Gastrocnemius medialis (tissue), 4 donors: ENCODE measurements at places on chromosomes 2 and 18. TPM values are rescaled to one million over a fixed set of nuclear protein-coding genes. Genes with fewer than 3 reads are reported as not detected.

NDUFS1 gene
- total RNA-seq = 385 TPM

RFTN2 gene
- 4.5 TPM for total RNA-seq

C1QL2 gene
- not detected for total RNA-seq

CRYGC gene
- not detected for total RNA-seq

PDE6D gene
- total RNA-seq = 22.6 TPM

- H3K36me3 ChIP-seq = no peaks in the 10 kb centered on the region
- no peak overlapping the region for H3K4me3 ChIP-seq
- no peak for DNase-seq
- H3K27me3 ChIP-seq = no peaks in the 10 kb centered on the region
Observed at GRCh38 chr2:64300066-64300465, 153.9 kb upstream of the LGALSL start.

GRCh38 chr2:18356676-18357075 is 203.8 kb downstream of the RDH14 start:
- no peak overlapping the region for H3K27ac ChIP-seq
- no peak for DNase-seq
- H3K4me1 ChIP-seq = no peaks in the 10 kb centered on the region
- H3K27me3 ChIP-seq = no peaks in the 10 kb centered on the region

GRCh38 chr2:61549546-61549945 is 11.4 kb upstream of the XPO1 start:
- H3K27me3 ChIP-seq = no peaks in the 10 kb centered on the region
- H3K4me3 ChIP-seq = no peak overlapping the region
- H3K36me3 ChIP-seq = no peaks in the 10 kb centered on the region
- DNase-seq = no peak
- H3K27ac ChIP-seq = no peak overlapping the region

- no peaks in the 10 kb centered on the region for H3K27me3 ChIP-seq
- no peaks in the 10 kb centered on the region for H3K4me1 ChIP-seq
- no peaks in the 10 kb centered on the region for H3K36me3 ChIP-seq
- H3K27ac ChIP-seq = no peak overlapping the region
- H3K4me3 ChIP-seq = no peak overlapping the region
Observed at GRCh38 chr2:191951376-191951775, 104.5 kb upstream of the CAVIN2 start.

GRCh38 chr2:182667315-182667695 is 48.8 kb upstream of the DNAJC10 start:
- no peaks in the 10 kb centered on the region for H3K27me3 ChIP-seq
- H3K4me3 ChIP-seq = no peak overlapping the region
- no peak for DNase-seq
- no peaks in the 10 kb centered on the region for H3K4me1 ChIP-seq

DNA sequence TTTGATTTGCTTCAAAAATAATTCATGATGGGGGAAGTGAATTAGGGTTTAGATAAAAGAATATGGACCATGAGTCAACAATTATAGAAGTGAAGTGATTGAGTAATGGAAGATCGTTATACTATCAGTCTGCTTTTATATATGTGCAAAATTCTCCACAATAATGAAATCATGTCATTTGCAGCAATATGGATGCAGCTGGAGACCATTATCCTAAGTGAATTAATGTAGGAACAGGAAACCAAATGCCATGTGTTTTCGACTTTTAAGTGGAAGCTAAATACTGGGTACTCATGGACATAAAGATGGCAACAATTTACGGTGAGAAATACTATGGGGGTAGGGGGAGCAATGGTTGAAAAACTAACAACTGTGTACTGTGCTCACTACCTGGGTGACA is 144.7 kb upstream of the SRD5A2 start:
- H3K4me1 ChIP-seq = no peaks in the 10 kb centered on the region
- no peaks in the 10 kb centered on the region for H3K27me3 ChIP-seq
- H3K4me3 ChIP-seq = no peak overlapping the region
- H3K27ac ChIP-seq = no peak overlapping the region
- H3K36me3 ChIP-seq = no peaks in the 10 kb centered on the region

DNA sequence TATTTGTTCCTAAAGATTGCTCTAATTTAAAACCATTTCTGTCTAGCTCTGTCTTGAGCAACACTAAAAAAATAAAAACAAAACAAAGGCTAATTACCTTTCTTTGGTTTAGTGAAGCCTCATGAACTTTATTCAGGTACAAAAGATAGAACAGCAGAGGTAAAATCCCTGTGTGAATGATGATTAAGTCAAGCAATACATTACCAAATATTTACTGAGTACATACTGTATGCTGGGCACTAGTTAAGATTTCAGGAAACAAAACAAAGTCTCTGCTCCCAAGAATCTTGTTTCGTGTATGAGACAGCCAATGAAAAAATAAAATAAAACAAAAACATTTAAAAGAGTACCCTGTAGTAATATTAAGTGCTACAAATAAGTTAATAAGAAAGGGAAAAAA is 257.5 kb downstream of the RND3 start:
- no peak overlapping the region for H3K27ac ChIP-seq
- no peaks in the 10 kb centered on the region for H3K4me1 ChIP-seq
- H3K4me3 ChIP-seq = no peak overlapping the region
- H3K27me3 ChIP-seq = no peaks in the 10 kb centered on the region

GRCh38 chr2:108607706-108608301 is 73.5 kb downstream of the LIMS1 start:
- no peak overlapping the region for H3K27ac ChIP-seq
- peaks cover 17% of the 10 kb centered on the region for H3K4me1 ChIP-seq
- no peaks in the 10 kb centered on the region for H3K27me3 ChIP-seq
- no peak for DNase-seq
- no peaks in the 10 kb centered on the region for H3K36me3 ChIP-seq
- H3K4me3 ChIP-seq = no peak overlapping the region

GRCh38 chr2:31138037-31138962 is at the start of gene GALNT14:
TSS of gene GALNT14 (minus strand) at chr2:31138440. CDS start at chr2:31138086, 354 bp downstream.
- H3K4me3 ChIP-seq = peak within 1 kb of the TSS; percentile 53
- DNase-seq = peak; percentile 12
- H3K27me3 ChIP-seq = peaks cover 22% of the 10 kb centered on the region
- no peak within 1 kb of the TSS for H3K27ac ChIP-seq

GRCh38 chr2:58957188-58957840 is 716.2 kb upstream of the FANCL start:
- no peaks in the 10 kb centered on the region for H3K27me3 ChIP-seq
- H3K27ac ChIP-seq = no peak overlapping the region
- no peaks in the 10 kb centered on the region for H3K36me3 ChIP-seq
- DNase-seq = no peak

- no peak for DNase-seq
- no peaks in the 10 kb centered on the region for H3K27me3 ChIP-seq
- H3K36me3 ChIP-seq = no peaks in the 10 kb centered on the region
- peaks cover 46% of the 10 kb centered on the region for H3K4me1 ChIP-seq
- no peak overlapping the region for H3K27ac ChIP-seq
Observed at GRCh38 chr2:235008584-235009044, 56.8 kb downstream of the SH3BP4 start.

DNA sequence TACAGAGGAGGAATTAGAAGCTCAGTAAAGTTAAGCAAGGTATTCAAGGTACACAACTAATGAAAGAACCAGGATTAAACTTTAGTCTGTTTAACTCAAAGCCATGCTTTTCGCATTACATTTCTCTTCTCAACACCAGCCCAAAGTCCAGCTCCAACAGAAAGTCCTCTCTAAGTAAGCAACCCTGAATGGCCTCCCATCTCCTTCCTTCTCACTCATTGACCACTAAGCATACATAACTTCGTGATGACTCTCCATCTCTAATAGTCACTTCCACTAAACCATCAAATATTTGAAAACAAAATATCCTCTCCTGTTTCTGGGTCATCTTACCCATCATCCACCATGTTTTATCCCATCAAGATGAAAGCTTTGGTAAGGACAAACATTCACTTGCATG is 219.8 kb downstream of the RAD51AP2 start:
- no peaks in the 10 kb centered on the region for H3K4me1 ChIP-seq
- no peak for DNase-seq
- no peak overlapping the region for H3K27ac ChIP-seq
- no peaks in the 10 kb centered on the region for H3K27me3 ChIP-seq
- H3K36me3 ChIP-seq = no peaks in the 10 kb centered on the region

DNA sequence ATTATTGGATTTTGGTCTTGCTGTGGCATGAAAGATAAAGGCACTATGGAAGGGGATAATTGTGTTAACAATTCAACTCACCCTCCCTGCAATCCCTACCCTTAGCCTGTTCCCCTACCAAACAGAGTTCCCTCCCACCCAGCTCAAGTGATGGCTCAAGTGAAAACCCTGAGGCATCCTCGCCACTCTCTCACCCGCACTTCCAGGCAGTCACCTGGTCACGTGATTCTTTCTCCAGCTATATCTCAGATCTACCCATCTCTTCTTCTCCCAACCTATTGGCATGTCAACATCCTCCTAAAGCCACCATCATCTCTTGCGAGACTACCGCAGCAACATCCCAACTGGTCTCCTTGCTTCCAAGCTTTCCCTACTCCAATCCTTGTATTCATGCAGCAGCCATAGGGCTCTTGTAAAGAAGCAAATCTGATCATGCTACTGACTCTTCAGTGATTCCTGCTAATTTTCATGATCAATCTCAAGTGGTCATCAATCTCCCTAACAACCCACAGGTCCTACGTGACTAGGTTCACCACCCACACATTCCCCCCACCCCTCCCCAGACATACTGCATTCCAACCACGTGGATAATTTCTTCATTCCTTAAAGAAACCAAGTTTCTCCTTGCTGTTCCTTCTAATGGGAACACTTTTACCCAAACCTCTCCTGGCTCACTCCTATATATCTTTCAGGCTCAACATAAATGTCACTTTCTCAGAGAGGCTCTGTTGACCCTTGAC is 66.7 kb downstream of the MBD2 start:
- peaks cover 70% of the 10 kb centered on the region for H3K36me3 ChIP-seq
- H3K4me1 ChIP-seq = no peaks in the 10 kb centered on the region
- H3K27me3 ChIP-seq = no peaks in the 10 kb centered on the region

- no peaks in the 10 kb centered on the region for H3K4me1 ChIP-seq
- no peaks in the 10 kb centered on the region for H3K27me3 ChIP-seq
- H3K27ac ChIP-seq = no peak overlapping the region
- H3K36me3 ChIP-seq = no peaks in the 10 kb centered on the region
Observed at GRCh38 chr2:29806461-29806860, 114.9 kb downstream of the ALK start.

DNA sequence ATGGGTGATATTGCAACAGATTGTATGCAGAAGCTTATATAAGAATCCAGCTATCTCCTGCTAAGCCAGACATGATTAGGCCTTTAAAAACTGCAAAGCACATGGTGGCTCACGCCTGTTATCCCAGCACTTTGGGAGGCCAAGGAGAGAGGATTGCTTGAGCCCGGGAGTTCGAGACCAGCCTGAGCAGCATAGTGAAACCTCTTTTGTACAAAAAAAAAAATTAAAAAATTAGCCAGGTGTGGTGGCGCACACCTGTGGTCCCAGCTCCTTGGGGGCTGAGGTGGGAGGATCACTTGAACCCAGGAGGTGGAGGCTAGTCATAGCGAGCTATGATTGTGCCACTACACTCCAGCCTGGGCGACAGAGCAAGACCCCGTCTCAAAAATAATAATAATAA is 204.6 kb downstream of the TNS1 start:
- H3K4me1 ChIP-seq = peaks cover 43% of the 10 kb centered on the region
- no peak overlapping the region for H3K4me3 ChIP-seq
- H3K36me3 ChIP-seq = no peaks in the 10 kb centered on the region
- no peaks in the 10 kb centered on the region for H3K27me3 ChIP-seq
- H3K27ac ChIP-seq = peak overlapping the region; percentile 82

DNA sequence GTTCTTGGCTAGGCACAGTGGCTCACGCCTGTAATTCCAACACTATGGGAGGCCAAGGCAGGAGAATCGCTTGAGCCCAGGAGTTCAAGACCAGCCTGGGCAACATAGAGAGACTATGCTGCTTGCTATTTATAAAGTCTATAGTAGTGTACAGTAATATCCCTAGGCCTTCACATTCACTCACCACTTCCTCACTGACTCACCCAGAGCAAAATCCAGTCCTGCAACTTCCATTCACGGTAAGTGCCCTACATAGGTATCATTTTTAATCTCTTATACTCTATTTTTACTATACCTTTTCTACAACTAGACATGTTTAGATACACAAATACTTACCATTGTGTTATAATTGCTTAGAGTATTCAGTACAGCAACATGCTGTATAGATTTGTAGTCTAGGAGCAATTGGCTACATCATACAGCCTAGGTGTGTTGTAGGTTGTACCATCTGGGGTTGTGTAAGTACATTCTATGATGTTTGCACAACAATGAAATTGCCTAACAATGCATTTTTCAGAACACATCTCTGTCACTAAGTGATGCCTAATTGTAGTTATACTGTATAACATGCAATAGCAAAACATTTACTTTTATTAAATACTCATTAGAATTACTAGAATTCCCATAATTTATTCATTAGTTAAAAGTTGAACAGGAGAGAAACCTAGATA is 8.8 kb downstream of the DHX57 start:
- no peaks in the 10 kb centered on the region for H3K27me3 ChIP-seq
- H3K36me3 ChIP-seq = no peaks in the 10 kb centered on the region
- no peak overlapping the region for H3K4me3 ChIP-seq
- no peaks in the 10 kb centered on the region for H3K4me1 ChIP-seq
- no peak overlapping the region for H3K27ac ChIP-seq
- no peak for DNase-seq

GRCh38 chr2:196291426-196291825 is 120.0 kb upstream of the STK17B start:
- H3K4me1 ChIP-seq = peaks cover 30% of the 10 kb centered on the region
- no peaks in the 10 kb centered on the region for H3K36me3 ChIP-seq
- no peak overlapping the region for H3K27ac ChIP-seq
- no peak overlapping the region for H3K4me3 ChIP-seq
- H3K27me3 ChIP-seq = no peaks in the 10 kb centered on the region

- no peaks in the 10 kb centered on the region for H3K4me1 ChIP-seq
- H3K4me3 ChIP-seq = no peak overlapping the region
- no peak overlapping the region for H3K27ac ChIP-seq
- no peaks in the 10 kb centered on the region for H3K27me3 ChIP-seq
- no peaks in the 10 kb centered on the region for H3K36me3 ChIP-seq
Observed at GRCh38 chr18:28019425-28020108, 157.4 kb downstream of the CDH2 start.
